CD4-positive, alpha-beta T cell treated with Interleukin-4 for 1 hour (primary cell): ENCODE measurements at places on chromosomes 2 and 18.

DNA sequence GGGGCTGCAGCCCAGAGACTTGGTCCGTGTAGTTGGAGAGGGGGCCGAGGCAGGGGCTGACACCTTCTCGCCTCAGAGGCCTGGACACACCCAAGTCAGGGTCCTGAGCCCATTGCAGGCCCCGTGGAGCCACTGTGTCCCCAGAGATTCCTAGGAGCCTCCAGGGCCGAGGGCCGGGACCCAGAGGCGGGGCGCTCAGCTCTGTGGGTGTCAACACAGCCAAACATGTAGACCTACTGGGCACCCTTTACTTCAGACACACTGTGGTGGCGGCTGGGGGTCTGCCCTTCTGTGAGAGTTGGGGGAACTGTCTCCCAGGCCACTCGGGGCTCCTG is 459 bp upstream of the ESPNL start:
- no peak for DNase-seq

- DNase-seq = no peak
Observed at GRCh38 chr2:63056107-63057050, 5.7 kb downstream of the OTX1 start.

GRCh38 chr18:11146238-11146946 is 3.0 kb downstream of the PIEZO2 start:
- no peak for DNase-seq

DNA sequence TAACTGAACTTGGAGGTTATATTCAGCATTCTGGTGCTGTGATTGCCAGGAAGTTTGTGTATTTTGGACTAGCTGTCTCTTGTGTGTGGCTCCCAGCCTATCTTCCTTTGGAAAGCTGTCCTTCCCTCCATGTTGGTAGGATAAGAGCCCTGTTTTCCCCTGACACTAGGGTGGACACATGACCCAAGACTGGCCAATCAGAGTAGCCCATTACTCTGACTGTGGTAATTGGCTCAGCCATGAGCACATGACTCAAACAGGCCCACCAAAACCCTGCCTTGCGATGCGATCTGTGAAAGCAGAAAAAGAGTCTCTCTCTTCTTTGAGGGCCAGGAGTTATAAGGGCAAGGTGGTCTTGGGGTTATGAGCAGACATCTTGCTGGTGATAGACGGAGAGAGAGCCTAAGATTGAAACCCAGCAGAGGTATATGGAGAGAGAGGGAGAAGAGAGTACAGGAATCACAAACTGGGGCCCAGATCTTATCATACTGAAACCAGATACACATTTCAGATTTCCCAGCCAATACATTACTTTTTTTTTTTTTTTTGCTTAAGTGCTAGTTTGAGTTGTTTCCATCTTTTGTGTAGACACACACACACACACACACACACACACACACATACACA is 45.3 kb upstream of the SERPINE2 start:
- no peak for DNase-seq
